Left renal pelvis (tissue), 4 donors: ENCODE measurements at places on chromosomes 12 and 14. TPM values are rescaled to one million over a fixed set of nuclear protein-coding genes. Genes with fewer than 3 reads are reported as not detected.

PPM1H gene
- 29.6 TPM for polyA plus RNA-seq

CLEC12A gene
- 1.3 TPM for polyA plus RNA-seq

SLC22A17 gene
- 56.2 TPM for polyA plus RNA-seq

GRCh38 chr14:100202712-100203111 lies 36.2 kb upstream of the YY1 start:
- no peak for DNase-seq

DNA sequence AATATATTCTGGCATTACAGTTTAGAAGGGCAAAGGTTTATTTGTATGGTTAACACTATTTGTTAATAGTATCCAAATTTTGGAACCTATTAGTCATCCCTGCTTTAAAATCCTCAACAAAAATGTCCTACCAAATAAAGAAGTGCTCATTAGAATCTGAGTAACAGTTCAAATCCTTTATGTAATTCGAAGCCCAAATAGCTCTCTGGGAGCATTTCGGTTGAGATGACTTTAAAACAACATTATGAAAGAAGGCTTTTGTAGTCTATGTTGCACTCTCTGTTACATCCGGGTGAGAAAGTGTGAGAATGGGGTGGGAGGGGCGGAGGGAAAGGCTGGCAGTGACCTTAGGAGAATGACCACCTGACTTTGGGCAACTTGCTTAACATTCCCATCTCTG lies 59.7 kb downstream of the SLC38A1 start:
- DNase-seq: no peak

GRCh38 chr12:19014240-19014639 lies 115.3 kb upstream of the PLEKHA5 start:
- no peak for DNase-seq

DNA sequence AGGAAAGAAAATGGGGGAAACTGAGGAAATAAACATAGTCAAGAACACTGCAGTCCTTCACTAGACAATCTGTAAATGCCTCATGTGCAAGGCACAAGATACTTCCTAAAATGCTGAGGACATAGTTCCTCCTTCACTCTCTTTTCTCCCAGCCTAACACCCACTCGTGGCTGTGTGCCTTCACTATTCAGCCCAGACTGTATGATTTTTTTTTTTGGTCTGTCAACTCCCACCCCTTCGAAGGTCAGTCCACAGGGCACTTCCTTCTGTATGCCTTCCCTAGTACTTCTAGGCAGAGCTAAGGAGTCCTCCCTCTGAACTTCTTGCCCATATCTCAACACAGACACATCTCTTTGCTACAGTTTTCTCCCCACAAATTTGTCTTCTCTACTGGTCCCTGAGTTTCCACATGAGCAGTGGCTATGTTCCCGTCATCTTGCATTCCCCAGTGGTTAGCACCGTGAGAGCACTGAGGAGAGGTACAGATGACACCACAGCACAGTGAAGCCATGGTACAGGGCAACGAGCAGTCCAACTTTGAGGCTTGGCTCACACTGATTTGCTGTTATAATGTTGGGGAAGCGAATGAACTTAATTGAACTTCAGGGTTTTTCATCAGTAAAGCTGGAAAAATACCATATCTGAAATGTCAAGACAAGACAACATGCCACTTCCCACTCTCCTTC lies 24.1 kb upstream of the SYCP3 start:
- no peak for DNase-seq

DNA sequence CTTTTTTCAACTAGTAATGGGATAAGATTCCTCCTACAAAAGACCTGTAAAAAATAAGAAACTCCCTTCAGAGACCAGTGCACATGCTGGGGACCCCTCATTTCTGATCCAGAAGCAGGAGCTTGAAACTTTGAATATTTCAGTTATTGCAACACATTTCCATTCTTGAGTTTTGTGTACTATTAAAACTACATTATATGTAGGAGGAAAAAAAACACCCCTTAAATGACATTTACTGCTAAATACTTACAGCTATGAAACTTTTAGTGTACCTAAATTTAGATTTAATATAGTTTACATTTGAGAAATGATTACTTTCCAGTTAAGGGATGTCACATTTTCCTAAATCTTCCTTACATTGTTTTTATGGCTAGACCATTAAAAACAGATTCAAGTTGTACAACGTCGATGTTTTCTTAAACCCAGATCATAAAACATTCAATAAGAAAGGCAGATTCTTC lies 4.1 kb downstream of the LRIG3 start:
- DNase-seq: no peak

- no peak for DNase-seq
Observed at GRCh38 chr12:45224311-45224710, 8.4 kb downstream of the ANO6 start.

DNA sequence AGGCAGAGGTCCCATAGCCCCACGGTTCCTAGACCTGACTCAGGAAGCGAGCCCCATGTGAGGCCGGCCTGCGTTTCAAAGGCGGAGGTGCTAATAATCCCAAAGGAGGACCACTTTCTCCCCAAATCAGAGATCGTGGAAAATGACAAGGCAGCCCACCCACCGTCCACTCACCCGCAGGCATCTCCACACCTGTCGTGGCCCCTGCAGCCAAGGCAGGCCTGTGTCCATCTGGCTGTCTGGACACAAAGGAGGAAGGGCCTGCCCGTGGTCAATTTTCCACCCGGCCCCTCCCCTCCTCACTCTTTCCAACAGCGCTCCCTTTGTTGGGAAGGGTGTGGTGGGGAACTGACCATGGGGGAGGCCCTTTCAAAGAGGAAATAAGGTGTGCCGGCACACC lies 125.3 kb upstream of the TMEM132D start:
- DNase-seq: no peak

- DNase-seq: no peak
Observed at GRCh38 chr12:19034937-19035336, 94.6 kb upstream of the PLEKHA5 start.

GRCh38 chr14:99244941-99245563 lies 26.9 kb downstream of the BCL11B start:
- no peak for DNase-seq

DNA sequence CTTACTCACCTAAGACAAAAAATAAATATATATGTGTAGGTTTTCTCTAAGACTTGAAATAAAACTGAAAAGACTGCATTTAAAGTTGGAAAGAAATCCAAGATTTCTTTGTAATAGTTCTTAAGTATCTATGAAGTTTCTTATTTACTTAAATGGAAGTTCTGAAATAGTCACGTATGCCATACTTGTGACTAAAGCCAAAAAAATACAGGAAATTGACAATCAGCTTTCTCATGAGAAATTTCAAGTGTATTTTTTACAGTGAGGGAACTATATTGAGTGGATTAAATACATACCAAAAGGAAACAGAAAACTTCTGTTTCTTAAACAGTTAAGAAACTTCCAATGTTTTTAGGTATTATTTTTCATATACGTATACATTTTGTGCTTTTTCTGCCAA lies 188.1 kb downstream of the DPY19L2 start:
- DNase-seq: no peak

GRCh38 chr12:70011353-70011752 lies 186.3 kb downstream of the MYRFL start:
- no peak for DNase-seq
